ENCODE measurements at places on chromosomes 7 and 10. TPM values are rescaled to one million over a fixed set of nuclear protein-coding genes. Genes with fewer than 3 reads are reported as not detected.

CPEB3 gene
- total RNA-seq = 4.2 TPM

DNA sequence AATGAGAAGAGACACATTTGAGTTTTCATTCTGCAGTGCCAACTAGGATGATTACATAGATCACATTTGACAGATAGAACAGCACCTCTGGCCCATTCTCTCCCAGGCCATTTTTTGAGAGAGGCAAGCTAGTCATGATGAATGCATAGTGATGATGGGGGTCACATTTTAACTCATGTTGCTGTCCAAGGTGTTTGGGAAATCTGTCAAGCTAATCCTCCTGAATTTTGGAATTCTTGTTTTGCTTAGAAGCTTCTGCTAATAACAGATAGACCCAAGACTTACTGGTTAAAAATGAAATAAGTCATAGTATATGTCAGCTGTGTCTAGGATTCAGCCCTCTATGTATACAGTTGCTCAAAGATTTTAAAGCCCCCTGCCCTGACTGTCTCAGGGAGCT, 101.0 kb downstream of the PTPN20 start:
- DNase-seq = no peak

DNA sequence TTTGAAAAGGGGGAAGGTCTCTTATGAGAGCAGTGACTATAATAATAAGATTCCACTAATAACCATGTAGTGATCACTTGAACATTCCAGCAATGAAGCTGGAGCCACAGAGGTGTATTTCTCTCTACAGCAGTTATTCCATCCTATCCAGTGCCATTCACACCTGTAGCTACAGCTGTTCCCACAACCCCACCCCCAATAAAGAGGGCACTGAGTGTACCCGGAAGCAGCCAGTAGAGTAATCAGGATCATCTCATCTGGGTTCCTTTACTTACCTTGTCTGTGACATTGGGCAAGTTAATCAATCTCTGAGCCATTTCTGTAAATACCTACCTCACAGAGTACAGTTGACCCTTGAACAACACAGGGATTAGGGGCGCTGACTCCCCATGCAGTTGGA, 188.7 kb downstream of the KIAA1217 start:
- no peak for DNase-seq

DNA sequence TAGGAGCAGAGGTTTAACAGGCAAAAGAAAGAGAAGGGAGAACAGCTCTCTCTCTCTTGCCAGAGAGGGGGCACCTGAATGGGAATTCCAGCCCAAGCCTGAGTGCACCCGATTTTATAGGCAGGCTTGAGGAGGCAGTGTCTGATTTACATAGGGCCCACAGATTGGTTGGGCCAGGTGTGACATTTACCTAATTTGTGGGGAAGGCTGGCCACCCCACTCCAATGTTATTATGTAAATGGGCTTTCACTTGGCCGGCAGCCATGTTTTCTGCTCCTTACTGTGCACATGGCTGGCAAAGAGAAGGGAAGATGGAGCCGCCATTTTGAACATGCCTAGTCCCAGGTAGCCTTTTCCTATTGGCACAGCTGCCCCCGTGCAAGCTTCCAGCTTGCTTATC, 735.5 kb upstream of the AUTS2 start:
- DNase-seq = no peak

GRCh38 chr7:155427411-155428038, 30.4 kb upstream of the EN2 start:
- DNase-seq = no peak
